ENCODE measurements at places on chromosomes 6 and 20. TPM values are rescaled to one million over a fixed set of nuclear protein-coding genes. Genes with fewer than 3 reads are reported as not detected.

BMP5 gene
- 1.6 TPM for total RNA-seq

KHDRBS2 gene
- total RNA-seq, result not detected

CST2 gene
- total RNA-seq, result not detected

SLC17A4 gene
- not detected for total RNA-seq

CCN2 gene
- total RNA-seq, result 203 TPM

PAX1 gene
- total RNA-seq, result not detected

CD109 gene
- total RNA-seq, result 30.1 TPM

ARHGAP40 gene
- total RNA-seq, result not detected

LPA gene
- not detected for total RNA-seq

DNA sequence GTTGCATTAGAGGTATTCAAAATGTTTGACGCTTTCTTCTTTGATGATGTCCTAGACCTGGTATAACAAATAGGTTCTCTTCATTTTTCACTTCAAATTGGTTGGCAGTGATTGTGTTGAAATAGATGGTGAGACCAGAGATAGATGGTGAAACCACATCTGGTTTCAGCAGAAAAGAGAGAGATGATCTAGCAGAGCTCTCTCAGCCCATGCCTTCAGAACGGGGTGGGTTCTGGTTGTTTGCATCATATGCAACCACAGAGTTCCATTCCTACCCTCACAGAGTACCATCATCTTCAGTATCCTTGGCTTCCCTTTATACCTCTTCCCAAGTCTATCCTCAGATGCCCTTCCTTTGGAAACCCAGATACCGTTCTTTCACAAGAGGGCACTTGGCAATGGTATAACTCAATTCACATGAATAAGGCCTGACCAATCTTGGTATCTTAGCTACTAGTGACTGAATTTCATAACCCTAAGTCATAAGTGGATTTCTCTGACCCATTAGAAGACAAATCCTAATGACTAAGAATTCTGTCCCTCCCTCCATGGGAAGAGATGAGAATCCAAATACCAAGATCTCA is 93.7 kb downstream of the UBE3D start:
- no peak for DNase-seq
- H3K4me3 ChIP-seq, result no peak overlapping the region
- H3K27me3 ChIP-seq, result no peaks in the 10 kb centered on the region
- no peak overlapping the region for H3K27ac ChIP-seq
- H3K36me3 ChIP-seq, result no peaks in the 10 kb centered on the region

DNA sequence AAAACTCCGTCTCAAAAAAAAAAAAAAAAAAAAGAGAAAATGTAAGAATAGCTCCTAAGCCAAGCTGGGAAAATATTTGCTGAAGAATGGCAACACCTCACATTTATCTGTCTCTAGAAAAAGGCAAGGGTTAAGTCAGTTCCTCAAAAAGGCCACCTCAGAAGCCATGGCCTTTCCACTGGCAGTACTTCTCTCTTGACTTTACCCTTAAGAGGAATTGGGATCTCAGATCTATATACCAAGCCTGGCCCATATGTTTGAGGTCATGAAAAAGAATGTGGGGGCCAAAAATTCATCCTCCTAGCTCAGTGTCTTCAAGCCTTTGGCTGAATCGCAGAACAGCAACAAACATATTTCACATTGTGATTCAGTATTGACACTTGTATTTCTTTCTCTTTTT is 10.9 kb upstream of the NCOA3 start:
- no peaks in the 10 kb centered on the region for H3K4me1 ChIP-seq
- no peak overlapping the region for H3K27ac ChIP-seq
- DNase-seq, result no peak
- H3K27me3 ChIP-seq, result no peaks in the 10 kb centered on the region

- no peaks in the 10 kb centered on the region for H3K4me1 ChIP-seq
- no peak for DNase-seq
- no peaks in the 10 kb centered on the region for H3K36me3 ChIP-seq
- H3K27ac ChIP-seq, result no peak overlapping the region
- H3K27me3 ChIP-seq, result no peaks in the 10 kb centered on the region
- no peak overlapping the region for H3K4me3 ChIP-seq
These were observed 307.9 kb upstream of the SLC35B3 start for GRCh38 chr6:8743170-8743745.

DNA sequence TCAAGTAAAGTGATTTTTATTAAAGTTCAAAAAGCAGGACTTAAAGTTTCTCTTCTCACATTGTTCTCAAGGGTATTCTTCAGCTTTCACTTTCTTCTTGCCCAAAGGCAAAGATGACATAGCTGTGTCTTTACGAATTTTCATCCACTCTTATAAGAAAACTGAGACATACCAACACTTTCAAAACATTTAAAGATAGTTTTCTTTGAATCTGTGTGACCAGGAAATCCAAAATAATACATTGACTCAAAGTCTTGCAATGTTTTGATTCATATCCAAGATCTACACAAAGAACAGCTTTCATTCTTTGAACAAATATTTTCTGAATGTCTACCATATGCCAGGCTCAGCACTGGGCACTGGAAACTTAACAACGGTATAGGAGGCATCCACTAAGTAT is 117.9 kb downstream of the SIM1 start:
- no peaks in the 10 kb centered on the region for H3K4me1 ChIP-seq
- H3K27ac ChIP-seq, result no peak overlapping the region
- H3K4me3 ChIP-seq, result no peak overlapping the region
- H3K36me3 ChIP-seq, result no peaks in the 10 kb centered on the region
- no peaks in the 10 kb centered on the region for H3K27me3 ChIP-seq

GRCh38 chr6:88376768-88377387 is 210.7 kb upstream of the CNR1 start:
- DNase-seq, result no peak
- no peaks in the 10 kb centered on the region for H3K27me3 ChIP-seq
- H3K27ac ChIP-seq, result no peak overlapping the region
- H3K4me1 ChIP-seq, result no peaks in the 10 kb centered on the region
- no peak overlapping the region for H3K4me3 ChIP-seq

DNA sequence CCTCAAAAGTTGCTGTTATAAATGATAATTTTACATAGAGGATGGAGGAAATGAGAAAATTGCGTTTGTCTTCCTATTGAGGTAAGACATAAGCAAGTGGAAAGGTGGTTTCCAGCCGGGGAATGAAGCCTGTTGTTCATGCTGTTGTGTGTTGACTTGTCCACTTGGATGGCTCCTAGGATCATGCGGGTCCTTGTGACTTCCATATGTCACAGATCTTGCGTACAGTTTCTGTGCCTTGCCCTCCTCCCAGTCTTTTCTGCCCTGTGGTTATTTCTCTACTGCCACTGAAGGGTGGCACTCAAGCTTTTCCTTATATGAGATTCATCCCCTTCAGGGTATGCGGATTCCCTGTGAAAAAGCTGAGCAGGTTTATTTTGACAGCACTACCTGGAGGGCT is 116.6 kb downstream of the CARMIL1 start:
- no peaks in the 10 kb centered on the region for H3K4me1 ChIP-seq
- no peaks in the 10 kb centered on the region for H3K27me3 ChIP-seq
- no peak overlapping the region for H3K27ac ChIP-seq
- no peak for DNase-seq

- H3K36me3 ChIP-seq, result no peaks in the 10 kb centered on the region
- H3K27me3 ChIP-seq, result no peaks in the 10 kb centered on the region
- no peak for DNase-seq
These were observed 3.7 kb downstream of the CSNK2A1 start for GRCh38 chr20:539848-540247.

- H3K27me3 ChIP-seq, result no peaks in the 10 kb centered on the region
- no peak overlapping the region for H3K4me3 ChIP-seq
- no peak overlapping the region for H3K27ac ChIP-seq
- no peaks in the 10 kb centered on the region for H3K36me3 ChIP-seq
- no peaks in the 10 kb centered on the region for H3K4me1 ChIP-seq
- peak; percentile 74 for DNase-seq
These were observed 23.2 kb downstream of the ADAT2 start for GRCh38 chr6:143427109-143427817.

- H3K36me3 ChIP-seq, result no peaks in the 10 kb centered on the region
- H3K4me3 ChIP-seq, result no peak overlapping the region
- H3K27me3 ChIP-seq, result no peaks in the 10 kb centered on the region
- no peak overlapping the region for H3K27ac ChIP-seq
These were observed 99.7 kb upstream of the ZNF217 start for GRCh38 chr20:53693262-53693871.

- peak overlapping the region; percentile 70 for H3K27ac ChIP-seq
- H3K4me3 ChIP-seq, result peak overlapping the region; percentile 35
- peak; percentile 79 for DNase-seq
- H3K4me1 ChIP-seq, result peaks cover 45% of the 10 kb centered on the region
- no peaks in the 10 kb centered on the region for H3K27me3 ChIP-seq
These were observed 5.7 kb downstream of the MAFB start for GRCh38 chr20:40683221-40683893.

- H3K27ac ChIP-seq, result no peak overlapping the region
- H3K27me3 ChIP-seq, result no peaks in the 10 kb centered on the region
- peaks cover 6% of the 10 kb centered on the region for H3K4me1 ChIP-seq
- no peak overlapping the region for H3K4me3 ChIP-seq
These were observed 109.6 kb downstream of the MANEA start for GRCh38 chr6:95686895-95687294.

GRCh38 chr6:147554281-147554680 is 45.8 kb downstream of the SAMD5 start:
- DNase-seq, result no peak
- no peaks in the 10 kb centered on the region for H3K27me3 ChIP-seq
- H3K27ac ChIP-seq, result no peak overlapping the region
- H3K36me3 ChIP-seq, result no peaks in the 10 kb centered on the region

- H3K27ac ChIP-seq, result no peak overlapping the region
- no peak for DNase-seq
- H3K4me3 ChIP-seq, result no peak overlapping the region
- no peaks in the 10 kb centered on the region for H3K27me3 ChIP-seq
- no peaks in the 10 kb centered on the region for H3K36me3 ChIP-seq
These were observed 276.9 kb upstream of the HS3ST5 start for GRCh38 chr6:114619621-114620200.

DNA sequence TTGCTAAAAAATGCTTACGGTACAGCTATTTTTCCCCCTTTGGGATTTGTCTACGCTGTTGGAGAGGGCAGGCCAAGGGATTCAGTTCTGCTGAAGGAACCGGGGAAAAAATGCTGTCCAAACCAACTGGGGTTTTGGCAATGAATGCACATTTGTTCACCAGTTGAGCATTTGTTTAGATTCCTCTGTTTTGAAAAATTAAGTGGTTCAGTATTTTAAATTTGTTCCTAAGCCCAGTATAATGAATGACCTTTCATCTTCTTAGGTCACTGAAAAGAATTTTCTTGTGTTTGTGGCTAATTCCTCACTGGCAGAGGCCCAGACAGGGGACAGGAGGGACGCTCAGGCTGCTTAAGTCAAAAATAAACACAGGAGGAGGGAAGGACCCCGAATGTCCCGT is 10.8 kb upstream of the EYA2 start:
- H3K36me3 ChIP-seq, result no peaks in the 10 kb centered on the region
- no peak overlapping the region for H3K27ac ChIP-seq

- DNase-seq, result no peak
- H3K36me3 ChIP-seq, result no peaks in the 10 kb centered on the region
- H3K27ac ChIP-seq, result no peak overlapping the region
- no peak overlapping the region for H3K4me3 ChIP-seq
These were observed 754.5 kb downstream of the PTPRT start for GRCh38 chr20:42435230-42435629.

DNA sequence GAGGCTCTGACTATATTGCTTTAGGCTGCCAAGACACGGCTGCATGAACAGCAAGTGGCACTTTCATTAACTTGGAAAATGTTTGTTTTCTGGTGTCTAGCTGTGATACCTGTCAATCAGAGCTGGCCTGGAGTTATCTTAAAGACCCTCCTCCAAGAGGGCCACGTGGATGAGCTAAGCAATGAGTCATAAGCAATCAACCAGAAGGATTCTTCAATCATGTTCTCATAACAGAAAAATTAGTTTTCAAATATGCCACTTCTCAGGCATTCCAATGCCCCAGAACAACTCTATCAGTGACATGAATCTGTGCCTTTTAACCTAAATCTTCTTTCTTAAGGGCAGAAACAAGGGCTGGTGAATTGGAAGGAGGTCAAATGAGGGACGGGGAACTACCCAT is 283.0 kb downstream of the HTR1B start:
- no peak overlapping the region for H3K4me3 ChIP-seq
- no peak for DNase-seq
- no peak overlapping the region for H3K27ac ChIP-seq
- H3K4me1 ChIP-seq, result no peaks in the 10 kb centered on the region
- H3K27me3 ChIP-seq, result no peaks in the 10 kb centered on the region

DNA sequence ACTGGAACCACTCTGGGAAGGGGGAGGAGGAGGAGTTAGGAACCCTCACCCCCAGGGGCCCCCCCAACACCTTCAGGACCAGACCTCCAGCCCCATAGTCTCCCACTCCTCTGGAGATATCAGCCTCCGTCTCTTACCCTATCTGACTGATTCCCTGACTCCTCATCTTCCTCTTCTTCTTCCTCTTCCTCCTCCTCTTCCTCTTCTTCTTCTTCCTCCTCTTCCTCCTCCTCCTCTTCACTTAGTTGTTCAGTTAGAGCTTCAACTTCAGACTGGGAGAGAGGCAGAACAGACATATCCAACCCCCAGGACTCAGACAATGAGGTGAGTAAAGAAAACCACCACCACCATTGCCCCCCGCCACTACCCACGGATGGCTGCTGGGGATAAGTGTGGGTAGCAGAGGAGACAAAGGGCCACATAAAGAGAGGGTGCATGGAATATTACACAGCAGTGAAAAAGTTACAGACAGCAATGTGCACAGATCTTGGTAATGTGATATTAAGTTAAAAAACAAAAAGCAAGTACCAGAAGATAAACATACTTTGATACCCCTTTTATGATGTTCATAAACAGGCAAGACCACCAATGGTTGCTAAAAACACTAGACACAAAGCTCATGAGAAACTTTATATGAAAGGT is 8.0 kb downstream of the EHMT2 start:
- no peak overlapping the region for H3K4me3 ChIP-seq
- no peaks in the 10 kb centered on the region for H3K4me1 ChIP-seq
- no peak for DNase-seq
- peaks cover 57% of the 10 kb centered on the region for H3K36me3 ChIP-seq

DNA sequence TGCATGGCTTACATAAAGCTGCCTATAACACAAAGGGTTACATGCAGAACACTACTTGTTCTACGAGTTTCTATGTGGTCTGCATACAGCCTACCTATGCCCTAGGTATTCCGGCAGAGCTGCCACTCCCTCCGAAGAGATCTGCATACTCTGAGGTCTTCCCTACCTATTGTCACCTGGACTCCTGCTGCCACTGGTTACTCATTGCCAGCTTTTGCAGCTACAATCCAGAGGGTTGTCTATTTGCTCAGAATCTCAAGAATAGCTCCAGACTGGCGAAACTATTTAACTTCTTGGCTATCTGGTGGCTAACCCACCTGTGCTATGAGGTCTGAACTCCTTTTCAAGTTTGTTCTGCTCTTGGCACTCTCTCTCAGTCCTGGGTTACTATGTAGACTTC is 323.3 kb downstream of the BMP2 start:
- H3K36me3 ChIP-seq, result no peaks in the 10 kb centered on the region
- no peak overlapping the region for H3K4me3 ChIP-seq
- H3K27me3 ChIP-seq, result no peaks in the 10 kb centered on the region
- H3K4me1 ChIP-seq, result no peaks in the 10 kb centered on the region

- no peak for DNase-seq
- H3K27me3 ChIP-seq, result no peaks in the 10 kb centered on the region
- no peak overlapping the region for H3K27ac ChIP-seq
- no peak overlapping the region for H3K4me3 ChIP-seq
- no peaks in the 10 kb centered on the region for H3K4me1 ChIP-seq
- no peaks in the 10 kb centered on the region for H3K36me3 ChIP-seq
These were observed 83.0 kb upstream of the TCF21 start for GRCh38 chr6:133805876-133806275.
